CD4-positive, alpha-beta T cell (primary cell): ENCODE measurements at places on chromosomes 6 and 20. TPM values are rescaled to one million over a fixed set of nuclear protein-coding genes. Genes with fewer than 3 reads are reported as not detected.

DNA sequence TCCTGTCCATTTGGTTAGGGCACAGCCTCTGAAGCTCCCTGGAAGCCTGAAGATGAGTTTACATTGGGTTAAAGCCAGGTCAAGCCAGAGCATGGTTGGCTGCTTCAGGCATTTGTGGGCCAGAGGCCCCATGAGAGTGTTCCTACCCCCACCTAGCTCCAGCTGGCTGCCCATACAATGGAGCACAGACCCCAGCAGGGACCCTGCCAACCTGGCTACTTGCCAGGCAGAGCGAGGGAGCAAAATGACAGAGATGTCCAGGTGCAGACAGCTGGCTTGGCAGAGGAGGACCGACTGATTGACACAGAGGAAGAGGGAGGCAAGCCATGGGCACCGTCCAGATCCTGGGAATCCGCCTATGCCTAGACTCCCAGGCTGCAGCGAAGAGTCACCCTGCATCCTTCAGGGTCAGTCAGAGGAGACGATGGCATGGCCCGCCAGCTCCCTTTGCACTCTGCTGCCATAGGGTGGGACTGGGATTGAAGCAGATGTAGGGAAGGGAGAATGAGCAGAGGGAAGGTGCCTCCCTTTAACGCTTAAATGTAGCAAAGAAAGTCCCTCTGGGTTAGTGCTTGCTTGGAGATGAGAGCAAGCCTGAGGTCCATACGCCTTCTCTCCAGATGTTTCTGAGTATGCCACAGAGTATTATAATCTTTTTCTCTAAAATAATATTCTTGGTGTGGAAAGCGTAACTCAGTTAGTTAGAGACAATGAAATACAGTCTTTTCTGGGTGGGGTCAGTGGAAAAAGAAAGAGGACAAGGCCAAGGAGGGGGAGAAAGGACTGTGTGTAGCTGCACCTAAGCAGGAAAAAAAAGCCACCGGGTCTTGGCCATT is 77.6 kb upstream of the FYN start:
- no peak overlapping the region for H3K27ac ChIP-seq
- DNase-seq = no peak
- no peaks in the 10 kb centered on the region for H3K4me1 ChIP-seq
- H3K27me3 ChIP-seq = no peaks in the 10 kb centered on the region
- no peaks in the 10 kb centered on the region for H3K36me3 ChIP-seq

FITM2 gene
- total RNA-seq = 3.2 TPM

DNA sequence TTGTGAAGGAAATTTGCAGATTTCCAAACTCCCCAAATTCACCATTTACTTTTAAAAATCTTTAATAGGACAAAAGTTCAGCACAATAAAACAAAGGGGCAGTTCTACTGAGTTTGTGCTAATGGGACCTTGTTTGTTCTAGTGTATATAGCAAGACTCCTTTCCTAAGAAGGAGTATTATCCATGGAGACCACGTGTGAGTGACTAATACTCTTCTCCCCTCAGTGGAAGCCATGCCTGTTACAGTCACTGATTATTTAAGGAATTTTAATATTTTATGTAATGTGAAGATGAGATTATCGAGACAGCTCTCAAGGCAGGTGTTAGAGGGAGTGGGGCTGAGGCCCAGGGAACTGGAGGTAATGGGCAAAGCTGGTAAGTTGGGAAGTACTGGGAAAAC is 16.4 kb upstream of the QKI start:
- H3K27ac ChIP-seq = no peak overlapping the region
- no peak for DNase-seq
- no peaks in the 10 kb centered on the region for H3K36me3 ChIP-seq
- peaks cover 4% of the 10 kb centered on the region for H3K27me3 ChIP-seq
- H3K4me3 ChIP-seq = no peak overlapping the region
- H3K4me1 ChIP-seq = no peaks in the 10 kb centered on the region

DNA sequence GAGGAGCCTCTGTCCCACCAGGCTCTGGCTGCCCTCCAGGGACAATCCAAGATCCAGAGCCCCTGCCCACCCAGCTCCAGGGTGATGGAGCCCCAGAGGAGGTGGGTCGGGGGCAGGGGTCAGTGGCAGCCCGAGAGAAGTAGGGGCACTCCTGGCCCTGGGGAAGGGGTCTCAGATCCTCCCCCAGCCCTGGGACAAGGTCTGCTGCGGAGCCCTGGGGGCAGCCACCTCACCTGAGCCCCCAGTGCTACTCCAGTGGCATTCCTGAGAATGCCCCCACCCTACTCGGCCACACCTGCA is 2.7 kb upstream of the LAMA5 start:
- H3K36me3 ChIP-seq = no peaks in the 10 kb centered on the region
- no peak for DNase-seq
- H3K27ac ChIP-seq = no peak overlapping the region
- no peak overlapping the region for H3K4me3 ChIP-seq

- H3K27me3 ChIP-seq = no peaks in the 10 kb centered on the region
- no peak overlapping the region for H3K4me3 ChIP-seq
- H3K4me1 ChIP-seq = no peaks in the 10 kb centered on the region
- H3K36me3 ChIP-seq = no peaks in the 10 kb centered on the region
- no peak for DNase-seq
Observed at GRCh38 chr6:2715737-2716136, 35.0 kb downstream of the MYLK4 start.

DNA sequence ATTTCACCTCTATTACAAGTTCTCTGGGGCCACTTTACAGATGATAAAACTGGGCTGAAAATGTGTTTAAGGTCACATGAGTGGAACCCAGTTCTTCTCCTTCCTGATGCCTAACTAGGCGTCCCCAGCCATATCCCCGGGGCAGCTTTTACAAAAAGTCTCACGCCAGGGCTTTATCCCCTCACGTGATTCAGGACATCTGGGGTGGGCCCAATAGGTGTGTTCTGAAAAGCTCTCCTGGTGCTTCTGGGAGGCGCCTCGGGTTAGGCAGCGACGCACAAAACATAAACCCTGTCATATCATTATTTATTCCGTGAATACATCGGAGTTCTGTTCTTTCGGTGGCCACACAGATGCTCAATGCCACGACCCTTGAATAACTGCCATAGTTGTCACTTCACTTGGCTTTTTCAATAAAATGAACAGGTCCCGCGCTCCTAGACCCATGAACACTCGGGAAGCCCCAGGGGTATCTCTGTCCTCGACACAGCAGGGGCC is 32.1 kb downstream of the SF3B5 start:
- H3K4me1 ChIP-seq = peaks cover 20% of the 10 kb centered on the region
- no peak for DNase-seq
- no peaks in the 10 kb centered on the region for H3K27me3 ChIP-seq
- peak overlapping the region; percentile 90 for H3K27ac ChIP-seq

GRCh38 chr20:62014488-62014775 is 51.2 kb downstream of the TAF4 start:
- H3K27me3 ChIP-seq = no peaks in the 10 kb centered on the region
- H3K4me3 ChIP-seq = no peak overlapping the region
- no peak for DNase-seq

DNA sequence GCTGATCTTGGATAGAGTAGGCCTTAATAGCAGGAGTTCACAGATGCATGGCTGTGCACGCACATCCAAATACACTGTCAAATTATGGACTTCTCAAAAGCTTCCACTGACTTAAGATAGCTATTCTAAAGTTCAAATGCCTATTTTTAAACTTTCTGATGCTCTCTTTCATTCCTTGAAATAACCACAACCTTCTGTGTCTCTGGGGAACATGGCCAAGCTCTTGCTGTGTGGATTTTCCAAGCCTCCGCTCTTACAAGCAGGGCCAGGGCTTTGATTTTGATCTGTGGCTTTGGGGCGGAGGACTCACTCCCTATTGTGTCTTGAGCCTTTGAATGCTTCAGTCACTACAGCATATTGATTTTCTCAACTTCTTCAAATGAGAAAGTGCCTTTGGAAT is 35.7 kb upstream of the SNRPB2 start:
- H3K4me1 ChIP-seq = no peaks in the 10 kb centered on the region
- H3K27me3 ChIP-seq = peaks cover 3% of the 10 kb centered on the region
- H3K36me3 ChIP-seq = no peaks in the 10 kb centered on the region
- no peak for DNase-seq
- no peak overlapping the region for H3K27ac ChIP-seq

DNA sequence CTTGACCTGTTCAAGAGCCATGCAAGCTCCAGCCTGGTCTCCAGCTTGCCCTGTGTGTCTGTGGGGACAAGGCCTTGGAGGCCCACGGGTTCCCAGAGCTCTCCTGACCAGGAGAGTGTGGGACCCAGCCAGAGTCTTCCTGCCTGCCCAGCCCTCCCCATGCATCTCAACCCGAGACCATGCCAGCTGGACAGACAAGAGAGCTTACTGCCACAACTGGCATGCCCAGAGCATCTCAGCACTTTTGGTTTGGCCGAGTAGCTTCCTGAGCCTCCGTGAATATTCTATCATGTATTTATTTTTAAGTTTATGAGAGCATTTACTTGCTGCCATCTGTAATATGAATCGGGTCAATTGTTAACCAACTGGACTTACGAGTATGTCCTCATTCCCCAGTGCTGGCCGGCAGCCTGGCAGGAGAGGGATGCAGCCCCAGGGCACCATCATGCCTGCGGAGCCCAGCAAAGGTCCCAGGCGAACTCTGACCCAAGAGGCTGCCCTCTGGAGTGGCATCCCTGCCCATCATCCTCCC is 14.9 kb downstream of the IP6K3 start:
- no peak for DNase-seq
- H3K4me3 ChIP-seq = no peak overlapping the region
- H3K27ac ChIP-seq = no peak overlapping the region
- H3K36me3 ChIP-seq = no peaks in the 10 kb centered on the region
- no peaks in the 10 kb centered on the region for H3K27me3 ChIP-seq

DLK2 gene
- total RNA-seq = 0.36 TPM

GRCh38 chr20:12023194-12023795 is 105.6 kb downstream of the BTBD3 start:
- no peaks in the 10 kb centered on the region for H3K4me1 ChIP-seq
- no peak for DNase-seq
- no peaks in the 10 kb centered on the region for H3K27me3 ChIP-seq

DNA sequence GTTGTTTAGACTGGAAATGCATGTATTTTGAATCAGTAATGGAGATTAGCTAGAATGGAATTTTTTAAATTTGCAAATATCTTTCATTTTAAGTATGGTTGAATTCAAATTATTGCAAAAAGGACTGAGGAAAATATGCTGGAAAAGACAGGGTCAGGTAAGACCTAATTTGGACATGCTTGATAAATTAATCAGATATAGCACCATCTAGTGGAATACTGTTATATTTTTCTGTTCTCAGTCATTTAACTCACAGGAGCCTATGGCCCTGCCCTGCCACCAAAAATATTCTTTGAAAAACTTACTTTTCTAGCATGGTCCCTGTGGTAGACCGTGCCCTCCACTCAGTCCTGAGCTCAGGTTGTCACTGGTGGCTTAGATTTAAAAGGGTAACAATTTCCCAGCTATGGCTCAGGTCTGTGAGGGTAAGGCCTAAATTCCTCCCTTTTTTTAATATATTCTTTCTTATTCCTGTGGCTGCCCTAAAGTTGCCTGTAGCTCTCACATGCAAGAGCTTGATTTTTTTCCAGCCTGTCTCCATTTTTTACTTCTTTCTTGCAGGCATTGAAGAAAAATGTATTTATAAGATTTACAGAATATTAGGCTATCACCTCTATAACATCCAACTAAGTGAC is 25.3 kb upstream of the KIAA1586 start:
- H3K27me3 ChIP-seq = no peaks in the 10 kb centered on the region
- no peak for DNase-seq
- no peaks in the 10 kb centered on the region for H3K36me3 ChIP-seq

APCDD1L gene
- not detected for total RNA-seq

GRM1 gene
- not detected for total RNA-seq

IPCEF1 gene
- 96.8 TPM for total RNA-seq

GRCh38 chr6:79277109-79277508 is 42.6 kb upstream of the HMGN3 start:
- no peaks in the 10 kb centered on the region for H3K27me3 ChIP-seq
- H3K4me3 ChIP-seq = no peak overlapping the region
- no peak for DNase-seq
- H3K27ac ChIP-seq = no peak overlapping the region
- H3K36me3 ChIP-seq = no peaks in the 10 kb centered on the region
- no peaks in the 10 kb centered on the region for H3K4me1 ChIP-seq

- H3K27me3 ChIP-seq = no peaks in the 10 kb centered on the region
- H3K4me1 ChIP-seq = no peaks in the 10 kb centered on the region
- DNase-seq = no peak
- no peaks in the 10 kb centered on the region for H3K36me3 ChIP-seq
Observed at GRCh38 chr6:120303527-120303926, 954.0 kb upstream of the MAN1A1 start.

DNA sequence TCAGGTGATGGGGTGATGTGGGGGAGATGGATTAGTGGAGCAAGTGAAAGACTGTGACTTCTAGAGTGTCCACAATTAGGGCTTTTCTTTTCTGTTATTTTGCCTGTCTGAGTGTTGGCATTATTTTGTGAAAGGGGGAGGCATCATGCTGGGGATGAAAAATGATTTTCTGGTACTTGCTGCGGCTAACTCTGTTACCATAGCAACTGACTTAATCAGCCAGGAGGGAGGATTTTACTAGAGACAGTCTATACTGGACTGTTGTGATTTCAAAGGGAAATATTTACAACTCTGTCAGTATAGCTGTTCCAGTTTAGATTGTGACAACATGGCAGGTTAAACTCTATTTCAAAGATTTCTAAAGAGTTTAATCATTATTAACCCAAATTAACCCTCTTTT is 30.4 kb upstream of the MRAP2 start:
- no peak overlapping the region for H3K27ac ChIP-seq
- no peaks in the 10 kb centered on the region for H3K4me1 ChIP-seq
- H3K27me3 ChIP-seq = no peaks in the 10 kb centered on the region
- no peak for DNase-seq
- no peaks in the 10 kb centered on the region for H3K36me3 ChIP-seq
- no peak overlapping the region for H3K4me3 ChIP-seq

PPP1R16B gene
- 87.6 TPM for total RNA-seq

GRCh38 chr20:39862470-39862891 is 826.6 kb downstream of the MAFB start:
- H3K36me3 ChIP-seq = no peaks in the 10 kb centered on the region
- H3K27me3 ChIP-seq = no peaks in the 10 kb centered on the region
- DNase-seq = no peak
- H3K4me3 ChIP-seq = no peak overlapping the region
- H3K27ac ChIP-seq = no peak overlapping the region
- H3K4me1 ChIP-seq = no peaks in the 10 kb centered on the region

DNA sequence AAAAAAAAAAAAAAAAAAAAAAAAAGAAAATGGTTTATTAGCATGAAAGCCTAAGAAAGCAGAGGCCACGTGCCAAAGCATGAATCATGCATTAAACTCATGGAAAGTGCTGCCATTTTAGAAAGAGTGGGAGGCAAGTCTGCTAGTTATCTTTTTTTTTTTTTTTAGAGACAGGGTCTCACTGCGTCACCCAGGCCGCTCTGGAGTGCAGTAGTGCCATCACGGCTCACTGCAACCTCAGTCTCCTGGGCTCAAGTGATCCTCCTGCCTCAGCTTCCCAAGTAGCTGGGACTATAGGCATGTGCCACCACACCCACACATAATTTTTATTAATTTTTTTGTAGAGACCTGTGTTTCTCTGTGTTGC is 5.2 kb downstream of the VWA7 start:
- DNase-seq = peak; percentile 36
- H3K27me3 ChIP-seq = no peaks in the 10 kb centered on the region
- H3K4me1 ChIP-seq = peaks cover 70% of the 10 kb centered on the region
- H3K36me3 ChIP-seq = no peaks in the 10 kb centered on the region
- H3K4me3 ChIP-seq = no peak overlapping the region
